ENCODE measurements at places on chromosomes 1 and 21. TPM values are rescaled to one million over a fixed set of nuclear protein-coding genes. Genes with fewer than 3 reads are reported as not detected.

DNA sequence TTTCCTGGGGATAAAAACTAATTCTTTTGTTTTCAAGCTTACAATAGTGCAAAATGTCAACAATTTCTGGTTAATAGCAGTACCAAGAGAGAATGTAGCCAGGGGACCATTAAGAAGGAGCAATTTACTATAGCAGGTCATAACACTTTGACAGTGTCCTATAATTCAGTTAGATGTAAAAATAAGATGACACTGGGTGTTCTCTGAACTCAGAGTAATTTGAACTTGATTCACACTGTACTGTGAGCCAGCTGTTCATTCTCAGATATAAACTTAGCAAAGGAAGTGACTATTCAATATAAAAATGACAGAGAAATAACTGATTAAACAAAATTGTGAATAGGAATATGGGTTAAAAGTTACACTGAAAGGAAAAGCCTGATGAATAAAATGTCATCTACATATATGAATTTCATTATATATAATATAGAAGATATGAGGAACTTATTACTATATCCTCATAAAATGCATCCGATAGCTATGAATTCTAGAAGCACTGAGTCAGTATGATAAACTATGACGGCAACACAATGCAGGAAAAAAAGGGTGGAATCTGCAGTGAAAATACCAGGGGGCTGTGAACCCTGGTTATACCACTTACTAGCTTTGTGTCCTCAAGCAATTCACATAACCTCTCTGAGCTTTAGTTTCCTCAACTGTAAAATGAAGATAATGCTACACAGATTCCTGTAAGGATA lies 135.9 kb downstream of the ACBD6 start:
- no peak for DNase-seq

DNA sequence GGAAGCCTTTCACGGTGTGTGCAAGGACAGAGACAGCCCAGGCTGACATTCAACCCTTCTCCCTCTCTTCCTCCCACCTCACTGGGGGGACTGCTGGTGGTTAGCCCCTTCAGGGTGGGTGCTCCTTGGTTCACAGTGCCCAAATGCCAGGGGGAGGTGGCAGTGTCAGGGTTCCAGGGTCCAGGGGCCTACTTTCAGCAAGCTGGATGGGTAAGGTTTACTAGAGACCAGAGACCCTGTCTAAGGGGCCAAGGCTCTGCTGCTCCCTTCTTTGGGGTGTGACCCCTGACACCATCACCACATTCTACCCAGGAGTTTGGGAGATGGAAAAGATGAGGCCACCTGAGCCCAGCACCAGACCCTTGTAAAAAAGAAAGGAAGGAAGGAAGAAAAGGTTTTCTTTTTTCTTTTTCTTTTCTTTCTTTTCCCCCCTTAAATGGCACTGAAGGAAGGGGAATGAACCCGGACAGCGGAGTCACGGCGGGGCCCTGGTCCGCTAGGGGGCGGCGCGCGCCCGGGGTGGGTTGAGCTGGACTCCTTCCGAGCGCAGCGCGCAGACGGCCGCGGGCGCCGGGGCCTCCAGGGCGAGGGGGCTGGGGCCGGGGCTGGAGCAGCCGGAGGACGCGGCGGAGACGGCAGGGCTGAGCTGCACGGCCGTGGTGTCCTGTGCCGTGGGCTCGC lies 18.8 kb downstream of the KNCN start:
- DNase-seq = peak; percentile 74

DNA sequence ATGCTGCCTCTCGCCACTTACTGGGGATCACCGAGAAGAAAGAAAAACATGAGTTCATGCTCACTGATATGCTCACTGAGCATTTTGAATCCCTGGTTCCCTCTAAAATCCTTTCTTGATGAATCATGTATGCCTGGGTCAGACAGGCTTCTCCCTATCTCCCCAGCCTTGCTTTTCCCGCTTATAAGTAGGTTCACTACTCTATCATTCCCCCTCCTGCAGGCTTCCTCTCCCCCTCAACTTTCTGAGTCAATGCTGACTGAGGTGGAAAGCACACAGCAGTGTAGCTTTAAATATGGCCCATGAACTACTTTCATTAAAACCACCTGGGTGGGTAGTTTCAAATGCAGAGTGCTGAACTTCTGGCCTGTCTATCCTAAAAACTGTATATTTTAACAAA lies 41.7 kb downstream of the FMO4 start:
- DNase-seq = no peak

- DNase-seq = peak; percentile 22
Observed at GRCh38 chr1:28538286-28538685, 14.6 kb upstream of the TRNAU1AP start.

DNA sequence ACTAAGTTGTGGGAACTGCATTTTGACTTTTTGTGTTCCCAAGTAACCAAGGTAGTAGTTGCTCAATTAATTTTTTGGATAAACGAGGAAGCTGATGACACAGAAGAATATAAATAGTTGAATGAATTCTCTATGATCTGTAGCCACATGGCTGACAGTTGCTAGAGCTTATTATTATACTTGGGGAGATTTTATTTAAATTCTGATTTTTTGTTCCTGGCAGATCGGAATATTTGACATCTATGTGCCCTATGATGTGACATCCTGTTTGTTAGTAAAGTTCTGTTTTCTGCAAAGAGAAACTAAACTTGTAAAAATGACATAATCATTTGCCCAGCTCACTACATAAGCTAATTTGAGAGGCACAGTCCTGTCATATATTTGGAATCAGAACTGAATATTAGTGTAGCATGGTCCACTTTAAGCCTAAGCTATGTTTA lies 9.7 kb upstream of the LYST start:
- DNase-seq = no peak

DNA sequence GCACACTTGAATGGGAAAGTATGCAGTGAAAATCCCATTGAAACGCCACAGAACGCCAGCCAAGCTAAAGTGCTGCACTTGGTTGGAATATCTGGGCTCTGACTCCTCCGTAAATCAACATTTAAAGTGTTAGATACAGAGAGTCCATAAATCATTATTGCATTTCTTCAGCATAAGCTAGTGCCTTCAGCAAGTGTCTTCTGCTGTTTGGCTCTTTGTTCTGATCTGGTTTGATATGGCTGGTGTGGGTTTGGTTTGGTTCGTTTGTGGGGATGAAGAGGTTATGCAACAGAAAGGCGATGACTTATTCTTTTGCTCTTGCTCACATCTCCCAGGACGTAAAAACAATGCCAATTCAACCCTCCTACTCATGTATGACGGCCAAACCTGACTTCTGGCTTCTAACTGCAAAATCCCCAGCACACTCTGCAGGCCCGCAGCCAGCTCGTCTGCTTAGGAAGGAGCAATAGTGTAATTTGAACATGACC lies 121.8 kb upstream of the ERG start:
- peak; percentile 93 for DNase-seq

GRCh38 chr1:30604801-30605440 lies 118.5 kb downstream of the MATN1 start:
- no peak for DNase-seq

DNA sequence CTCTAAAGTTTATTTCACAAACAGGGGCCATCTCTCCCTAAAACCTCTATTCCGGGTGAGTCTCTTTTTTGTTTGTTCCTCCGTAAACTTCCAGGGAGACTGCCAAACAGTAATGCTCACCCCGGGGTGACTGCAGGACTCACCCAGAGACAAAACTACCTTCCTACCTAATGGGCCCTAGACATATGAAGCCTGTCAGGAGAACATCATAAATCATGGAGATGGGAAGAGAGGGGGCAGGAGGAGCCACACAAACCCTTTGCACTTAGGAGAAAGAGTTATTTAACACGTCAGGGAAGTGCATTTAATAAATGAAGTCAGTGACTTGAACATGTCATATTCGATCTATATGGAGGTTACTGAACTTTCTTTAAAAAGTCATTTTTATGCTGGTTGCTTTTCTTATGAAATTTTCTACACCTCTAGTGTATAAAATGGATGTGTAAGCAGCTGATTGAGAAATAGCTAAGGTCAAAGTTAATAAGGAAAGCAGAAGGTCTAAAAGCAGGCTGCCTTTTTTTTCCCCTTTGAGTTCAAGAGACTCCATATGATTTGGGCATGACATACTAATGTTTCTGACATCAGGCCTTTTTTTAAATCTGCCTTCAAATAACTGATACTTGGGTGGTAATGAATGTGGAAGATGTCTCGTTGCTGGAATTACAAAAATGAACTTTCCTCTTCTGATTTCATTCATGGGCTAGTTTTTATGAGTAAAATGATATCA lies 286.9 kb upstream of the USP25 start:
- no peak for DNase-seq

- DNase-seq = no peak
Observed at GRCh38 chr21:41897047-41897669, 18.0 kb upstream of the PRDM15 start.

- no peak for DNase-seq
Observed at GRCh38 chr1:98797506-98797905, 136.0 kb downstream of the SNX7 start.

DNA sequence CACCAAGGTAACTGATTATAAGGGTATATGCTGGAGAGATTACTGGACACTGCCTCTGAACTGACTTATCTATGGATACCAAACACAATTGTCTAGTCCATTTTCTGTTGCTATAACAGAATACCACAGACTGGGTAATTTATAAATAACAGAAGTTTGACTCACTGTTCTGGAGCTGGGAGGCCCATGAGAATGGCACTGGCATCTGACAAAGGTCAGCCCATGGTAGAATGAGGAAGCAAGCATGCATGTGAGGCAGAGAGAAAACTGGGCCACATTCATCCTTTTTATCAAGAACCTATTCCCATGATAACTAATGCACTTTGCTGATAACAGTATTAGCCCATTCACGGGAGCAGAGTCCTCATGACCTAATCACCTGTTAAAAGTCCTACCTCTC lies 37.4 kb downstream of the FCER1A start:
- DNase-seq = no peak

DNA sequence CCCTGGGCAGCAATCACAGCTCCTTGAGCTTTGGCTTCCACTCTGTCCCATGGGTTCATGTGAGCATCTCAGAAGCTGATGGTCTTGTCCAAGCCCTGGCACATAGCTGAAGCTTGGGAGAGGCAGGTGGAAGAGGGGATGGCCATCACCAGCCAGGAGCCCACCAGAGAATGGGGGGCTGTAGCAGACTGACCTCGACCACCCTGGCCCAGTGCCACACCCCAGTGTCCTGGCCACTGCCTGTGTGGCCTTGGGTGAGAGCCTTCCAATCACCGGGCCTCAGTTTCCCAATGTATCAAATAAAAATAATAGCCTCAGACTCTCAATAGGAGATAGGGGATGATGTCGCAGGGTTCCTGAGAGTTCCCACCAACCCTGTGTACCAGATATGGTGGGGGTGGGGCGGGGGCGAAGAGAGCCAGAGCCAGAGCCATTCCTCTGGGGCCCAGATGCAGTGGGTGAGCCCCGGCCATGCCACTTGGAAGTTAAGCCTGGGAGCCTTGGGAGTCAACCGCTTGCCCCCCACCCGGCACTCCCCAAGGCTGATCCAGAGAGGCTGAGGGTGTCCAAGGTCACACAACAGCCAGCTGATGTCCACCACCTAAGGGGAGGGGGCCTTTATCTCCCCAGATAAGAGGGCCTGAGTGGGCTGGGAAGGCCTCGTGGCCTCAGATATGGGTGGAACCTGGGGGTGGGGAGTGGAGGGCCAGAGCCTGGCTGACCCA lies 9.3 kb upstream of the EDN2 start:
- DNase-seq = no peak

- DNase-seq = no peak
Observed at GRCh38 chr1:74729741-74730478, 2.9 kb downstream of the CRYZ start.

DNA sequence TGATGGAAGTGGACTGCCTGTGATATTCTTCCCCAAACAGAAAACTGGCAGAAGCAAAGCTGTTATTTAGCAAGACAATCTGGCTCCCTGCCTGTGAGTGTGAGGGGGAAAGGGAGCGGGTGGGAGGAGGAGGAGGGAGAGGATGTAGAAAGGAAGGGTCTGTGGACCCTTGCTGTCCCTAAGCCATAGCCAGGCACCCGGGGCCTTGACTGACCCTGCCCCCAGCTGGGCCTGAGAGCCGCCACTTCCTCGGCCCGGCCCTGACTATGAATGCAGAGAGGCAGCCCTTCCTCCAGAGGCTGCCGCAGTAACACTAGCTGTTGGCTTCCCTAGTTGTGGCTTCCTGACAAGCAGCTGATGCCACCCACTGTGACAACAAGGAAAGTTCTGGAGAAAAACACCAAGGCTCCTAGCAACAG lies 13.9 kb downstream of the PLA2G2F start:
- peak; percentile 68 for DNase-seq

DNA sequence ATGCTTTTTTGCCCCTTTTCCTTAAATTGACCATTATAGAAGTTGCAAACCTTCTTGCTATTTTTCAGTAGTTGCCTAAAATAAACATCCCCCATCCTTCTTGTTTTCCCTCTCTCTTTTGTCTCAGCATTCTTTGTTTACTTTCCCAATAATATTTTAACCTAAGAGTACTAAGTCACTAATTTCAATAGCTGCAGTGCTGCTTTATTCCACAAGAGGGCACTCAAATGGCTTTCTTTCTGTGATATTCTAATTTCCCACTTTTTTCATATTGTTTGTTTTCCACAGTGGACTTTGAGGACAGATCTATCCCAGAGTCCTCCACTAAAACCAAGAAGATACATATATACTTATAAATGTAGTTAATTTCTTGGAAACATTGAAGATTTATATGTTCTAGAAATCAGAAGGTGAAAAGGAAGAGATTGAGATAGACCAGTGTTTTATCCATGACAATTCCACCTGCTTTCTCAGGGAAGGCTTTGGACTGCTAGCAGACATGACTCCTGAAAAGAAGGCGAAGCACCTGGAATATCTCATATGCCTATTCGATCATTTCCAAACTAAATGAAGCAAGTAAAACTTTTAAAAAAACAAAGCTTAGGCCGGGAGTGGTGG lies 104.8 kb upstream of the GRIK1 start:
- DNase-seq = peak; percentile 51

GRCh38 chr1:31663622-31664452 lies 19.2 kb upstream of the PEF1 start:
- peak; percentile 72 for DNase-seq

DNA sequence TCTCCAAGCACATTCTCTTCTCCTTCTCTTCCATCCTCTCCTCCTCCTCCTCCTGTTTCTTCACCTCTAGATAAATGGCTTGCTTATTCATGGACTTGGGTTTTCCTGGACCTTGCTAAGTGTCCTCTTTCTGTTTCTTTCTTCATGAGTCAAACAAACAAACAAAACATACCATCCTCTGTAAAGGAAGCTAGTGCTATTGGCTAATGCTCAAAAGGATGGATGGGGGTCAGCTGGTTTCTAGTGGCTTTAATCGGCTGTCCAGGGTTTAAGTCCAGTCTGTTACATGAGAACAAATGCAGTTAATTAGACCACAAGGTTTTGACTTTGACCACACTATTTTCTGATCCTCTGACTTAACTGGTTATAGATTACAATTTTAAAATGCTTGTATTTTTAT lies 83.8 kb upstream of the TSPAN2 start:
- DNase-seq = no peak

Gene SERTAD4
- 12.0 TPM for polyA plus RNA-seq

Gene ADAMTS4
- 9.6 TPM for polyA plus RNA-seq

Gene ABCG1
- 8.1 TPM for polyA plus RNA-seq

Gene PLA2G2F
- not detected for polyA plus RNA-seq

Gene FMN2
- polyA plus RNA-seq = 0.24 TPM

Gene INKA2
- 27.3 TPM for polyA plus RNA-seq
